Hepatocyte (in vitro differentiated cells): ENCODE measurements at places on chromosomes 4 and X.

- H3K36me3 ChIP-seq, result no peaks in the 10 kb centered on the region
- H3K27ac ChIP-seq, result no peak overlapping the region
- H3K27me3 ChIP-seq, result no peaks in the 10 kb centered on the region
These were observed 204.8 kb upstream of the NUDT6 start for GRCh38 chr4:123127218-123127617.

DNA sequence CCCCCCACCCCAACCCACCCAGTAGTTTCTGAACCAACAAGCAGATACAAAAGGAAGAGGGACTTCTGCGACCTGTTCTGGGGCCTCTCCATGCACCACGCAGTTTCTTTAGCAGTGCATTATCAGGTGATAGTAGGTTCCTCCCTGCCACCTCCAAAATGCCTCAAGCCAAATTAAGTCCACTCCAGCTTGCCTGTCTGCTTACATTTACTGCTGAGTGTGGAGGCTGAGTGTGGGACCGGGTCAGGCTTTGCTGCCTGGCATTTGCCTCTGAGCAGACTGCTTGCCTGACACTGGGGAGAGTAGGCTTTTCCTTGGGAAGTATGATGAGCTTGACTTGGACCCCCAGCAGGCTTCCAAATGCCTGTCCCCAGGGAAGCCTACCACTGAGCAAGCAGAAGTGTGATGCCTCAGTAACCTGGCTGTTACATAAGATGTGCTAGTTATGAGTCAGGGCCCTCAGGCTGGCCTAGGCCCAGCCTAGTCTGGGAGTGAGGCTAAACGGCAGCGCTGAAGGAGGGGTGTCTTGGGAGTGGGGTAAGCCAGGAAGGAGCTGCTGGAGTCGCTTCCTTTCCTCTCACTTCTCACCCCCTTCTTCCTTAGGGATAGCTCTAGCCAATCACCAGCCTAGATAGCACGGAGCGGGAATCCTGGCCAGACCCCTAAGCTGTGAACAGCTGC, 9.0 kb downstream of the TSC22D3 start:
- no peak overlapping the region for H3K4me3 ChIP-seq
- H3K27ac ChIP-seq, result no peak overlapping the region
- no peaks in the 10 kb centered on the region for H3K4me1 ChIP-seq
- H3K27me3 ChIP-seq, result no peaks in the 10 kb centered on the region
- DNase-seq, result peak; percentile 28
- no peaks in the 10 kb centered on the region for H3K36me3 ChIP-seq

GRCh38 chr4:124234771-124235170, 477.8 kb downstream of the ANKRD50 start:
- no peak overlapping the region for H3K4me3 ChIP-seq
- H3K27ac ChIP-seq, result no peak overlapping the region
- no peaks in the 10 kb centered on the region for H3K36me3 ChIP-seq
- no peak for DNase-seq

GRCh38 chrX:56794404-56795230, 65.6 kb downstream of the NBDY start:
- no peak for DNase-seq
- H3K4me3 ChIP-seq, result no peak overlapping the region
- no peak overlapping the region for H3K27ac ChIP-seq
- no peaks in the 10 kb centered on the region for H3K36me3 ChIP-seq
- H3K27me3 ChIP-seq, result no peaks in the 10 kb centered on the region

GRCh38 chr4:94412019-94412657, 39.6 kb upstream of the PDLIM5 start:
- H3K27ac ChIP-seq, result peak overlapping the region; percentile 21
- peaks cover 16% of the 10 kb centered on the region for H3K4me1 ChIP-seq
- no peak for DNase-seq
- no peaks in the 10 kb centered on the region for H3K36me3 ChIP-seq
- H3K4me3 ChIP-seq, result no peak overlapping the region
- H3K27me3 ChIP-seq, result no peaks in the 10 kb centered on the region

GRCh38 chrX:133265331-133265730, 47.2 kb upstream of the TFDP3 start:
- no peaks in the 10 kb centered on the region for H3K36me3 ChIP-seq
- H3K27ac ChIP-seq, result no peak overlapping the region
- no peak for DNase-seq
- H3K27me3 ChIP-seq, result no peaks in the 10 kb centered on the region
- H3K4me3 ChIP-seq, result no peak overlapping the region
- no peaks in the 10 kb centered on the region for H3K4me1 ChIP-seq

- H3K4me1 ChIP-seq, result peaks cover 4% of the 10 kb centered on the region
- no peak overlapping the region for H3K4me3 ChIP-seq
These were observed 2.4 kb downstream of the SLC2A9 start for GRCh38 chr4:10018818-10019461.

GRCh38 chr4:115790812-115791211, 677.4 kb upstream of the NDST4 start:
- H3K4me1 ChIP-seq, result no peaks in the 10 kb centered on the region
- H3K27ac ChIP-seq, result no peak overlapping the region
- no peak for DNase-seq
- H3K36me3 ChIP-seq, result no peaks in the 10 kb centered on the region
- H3K4me3 ChIP-seq, result no peak overlapping the region

- no peaks in the 10 kb centered on the region for H3K27me3 ChIP-seq
- no peak for DNase-seq
- H3K27ac ChIP-seq, result no peak overlapping the region
- no peaks in the 10 kb centered on the region for H3K36me3 ChIP-seq
- no peaks in the 10 kb centered on the region for H3K4me1 ChIP-seq
These were observed 10.6 kb upstream of the CTSO start for GRCh38 chr4:155964016-155964891.
